Activated B cell treated with CpG ODN at 0.5 μM for 24 hours (primary cell): ENCODE measurements at places on chromosomes 11 and 22.

DNA sequence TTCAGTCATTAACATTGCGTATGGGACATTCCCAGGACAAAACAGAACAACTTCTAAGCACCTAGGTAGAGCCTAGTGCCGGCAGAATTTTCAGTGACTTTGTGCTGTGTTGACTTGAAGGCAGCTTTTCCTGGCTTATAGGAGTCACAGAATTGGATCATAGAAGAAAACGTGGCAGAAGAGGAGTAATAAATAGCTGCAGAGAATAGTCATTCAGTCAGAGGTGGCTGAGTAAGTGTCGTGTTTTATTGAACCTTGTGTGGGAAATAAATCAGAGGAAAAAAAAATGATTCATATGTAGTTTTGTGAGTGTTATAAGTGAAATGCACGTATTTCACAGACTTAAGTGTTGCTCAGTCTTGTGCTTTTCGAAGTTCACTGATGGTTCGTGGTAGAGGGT is 2.1 kb downstream of the BARX2 start:
- DNase-seq, result no peak

- no peak for DNase-seq
Measured at GRCh38 chr11:60345489-60345888, 18.4 kb downstream of the MS4A6E start.

GRCh38 chr11:105790840-105791239 is 181.0 kb downstream of the GRIA4 start:
- no peak for DNase-seq

- DNase-seq, result no peak
Measured at GRCh38 chr22:37559901-37560607, at the start of gene CDC42EP1. Gene CDC42EP1, plus strand, starts transcription at chr22:37560480. Its CDS starts 5,870 bp downstream, at chr22:37566350.

- DNase-seq, result no peak
Measured at GRCh38 chr11:17845431-17845881, 110.9 kb downstream of the KCNC1 start.

DNA sequence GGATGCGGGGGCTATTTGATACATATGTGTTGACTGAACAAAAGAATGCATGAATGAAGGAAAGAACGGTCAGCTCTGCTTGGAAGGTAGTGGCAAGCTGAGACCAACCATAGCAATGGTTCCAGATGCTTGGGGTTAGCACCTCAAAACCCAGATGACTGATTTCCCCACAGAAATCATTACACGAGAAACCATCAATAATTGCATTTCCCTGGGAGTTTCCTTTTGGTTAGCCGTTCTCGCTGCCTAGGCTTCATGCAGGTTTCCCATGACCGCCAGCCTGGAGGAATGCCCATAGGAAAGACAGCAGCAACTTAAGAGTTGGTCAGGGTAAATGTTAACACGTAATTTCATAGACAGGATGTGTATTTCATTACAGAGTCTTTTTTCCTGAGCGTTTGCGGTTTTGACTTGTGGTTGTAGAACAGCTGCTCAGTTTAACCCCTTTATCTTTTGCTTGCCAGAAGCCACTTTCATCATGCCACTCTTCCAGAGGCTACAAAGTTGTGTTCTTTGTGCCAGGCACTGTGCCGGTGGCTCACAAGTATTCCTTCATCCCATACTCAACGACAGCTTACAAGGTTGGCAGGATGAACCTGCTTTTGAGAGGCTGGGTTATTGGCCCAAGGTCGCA is 2.8 kb downstream of the IL17RA start:
- no peak for DNase-seq
